ENCODE measurements at places on chromosomes 1 and 21.
A peak's percentile ranks its signal among the peaks of the same experiment; 100 is the strongest.

- DNase-seq = no peak
Observed at GRCh38 chr1:6294890-6295556, 34.1 kb upstream of the GPR153 start.

DNA sequence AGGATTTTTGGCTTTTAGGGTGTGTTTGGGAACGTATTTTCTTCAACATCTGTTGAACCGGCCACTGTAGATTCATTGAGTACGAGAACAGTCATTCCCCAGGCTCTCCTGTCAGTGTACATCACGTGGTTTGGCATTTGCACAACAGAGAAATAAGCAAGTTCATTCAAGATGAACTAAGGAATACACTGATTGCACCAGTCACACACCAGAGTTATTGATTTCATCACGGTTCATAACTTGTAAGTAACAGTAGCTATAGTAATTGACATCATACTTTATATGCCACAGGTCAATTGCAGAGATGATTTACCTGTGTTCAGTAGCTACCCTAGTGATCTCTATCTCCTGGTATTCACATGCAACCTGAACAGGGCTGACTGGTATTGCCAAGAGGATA is 90.7 kb upstream of the ETS2 start:
- DNase-seq = no peak

- DNase-seq = no peak
Observed at GRCh38 chr1:228079601-228080263, 2.8 kb upstream of the ARF1 start.

DNA sequence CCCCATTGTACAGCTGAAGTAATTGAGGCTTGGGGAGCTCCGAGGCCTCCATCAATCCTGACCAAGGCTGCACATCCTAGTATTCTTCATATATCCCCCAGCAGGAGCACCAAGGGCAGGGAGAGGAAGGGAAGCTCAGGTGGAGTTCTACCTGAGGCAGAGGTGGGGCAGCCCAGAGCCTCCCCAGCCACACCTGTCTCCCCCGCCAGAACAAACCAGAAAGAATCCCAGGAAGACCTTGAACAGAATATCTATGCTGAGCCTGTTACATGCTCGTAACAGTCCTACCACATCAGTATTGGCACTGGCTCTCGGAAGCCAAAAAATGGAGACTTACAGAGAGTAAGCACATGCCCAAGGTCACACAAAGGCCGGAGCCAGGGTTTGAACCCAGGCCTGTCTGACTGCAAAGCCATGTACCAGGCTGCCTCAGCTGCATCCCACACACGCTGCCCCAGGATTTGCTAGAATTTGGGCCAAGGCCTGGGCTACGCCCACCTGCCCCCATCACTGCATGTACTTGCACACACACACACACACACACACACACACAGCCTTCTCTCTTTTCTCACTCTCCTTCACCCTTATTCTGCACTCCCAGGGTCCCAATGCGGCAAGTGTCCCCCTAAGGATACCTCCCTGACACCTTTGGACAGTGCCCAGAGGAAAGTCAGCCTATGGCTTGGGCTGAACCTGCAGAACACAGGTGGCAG is 4.5 kb downstream of the E2F2 start:
- DNase-seq = no peak

DNA sequence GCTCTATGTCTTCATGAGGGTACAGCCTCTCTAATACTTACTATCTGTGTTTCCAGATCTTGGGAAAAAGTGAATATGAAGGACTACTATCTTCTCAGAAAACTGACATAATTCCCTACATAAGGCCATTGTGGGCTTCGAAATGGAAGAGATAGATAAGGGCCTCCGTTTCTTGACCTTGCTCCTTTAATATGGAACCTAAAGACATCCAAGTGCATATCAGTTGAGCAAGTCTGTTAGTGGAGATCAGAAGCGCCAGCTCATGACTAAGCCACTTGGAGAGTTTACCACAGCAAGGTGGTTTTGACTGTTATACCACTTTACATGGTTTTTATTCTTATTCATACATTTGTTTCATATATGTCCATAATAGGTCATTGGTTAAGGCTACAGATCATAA is 35.3 kb upstream of the FCER1A start:
- DNase-seq = no peak

DNA sequence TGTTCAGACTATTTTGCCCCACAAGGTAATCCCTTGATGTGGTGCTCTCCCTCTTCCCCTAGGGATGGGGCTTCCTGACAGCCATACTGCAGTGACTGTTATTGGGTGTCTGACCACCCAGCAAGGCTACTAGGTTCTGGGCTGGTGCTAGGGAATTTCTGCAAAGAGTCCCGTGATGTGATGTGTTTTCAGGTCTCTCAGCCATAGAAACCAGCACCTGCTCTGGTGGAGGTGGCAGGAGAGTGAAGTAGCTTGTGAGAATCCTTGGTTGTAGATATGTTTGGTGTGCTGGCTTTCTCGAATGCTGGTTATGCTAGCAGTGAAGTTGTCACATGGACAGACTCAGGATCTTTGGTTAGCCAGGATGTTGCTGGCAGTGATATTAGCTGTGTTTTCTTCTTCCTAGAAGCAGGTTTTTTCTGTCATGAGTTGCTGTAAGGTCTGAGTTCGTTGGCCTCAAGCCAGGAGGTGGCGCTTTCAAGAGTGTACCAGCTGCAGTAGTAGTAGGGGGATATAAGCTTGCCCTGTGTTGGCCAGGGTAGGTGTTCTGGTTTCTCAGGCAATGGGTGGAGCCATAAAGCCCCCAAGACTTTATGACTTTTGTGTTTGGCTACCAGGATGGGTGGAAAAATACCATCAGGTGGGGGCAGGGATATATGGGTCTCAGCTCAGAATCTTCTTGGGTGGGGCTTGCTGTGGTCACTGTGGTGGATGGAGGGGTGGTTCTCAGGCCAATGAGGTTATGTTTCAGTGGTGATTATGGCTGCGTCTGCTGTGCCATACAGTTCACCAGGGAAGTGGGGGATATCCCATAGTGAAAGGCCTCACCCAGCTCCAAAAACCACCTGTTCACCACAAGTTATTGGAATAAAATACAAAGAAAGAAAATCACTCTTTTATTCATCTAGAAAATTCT is 1112.3 kb downstream of the KCNT2 start:
- DNase-seq = no peak

- DNase-seq = no peak
Observed at GRCh38 chr1:203551550-203551949, 57.6 kb downstream of the OPTC start.

DNA sequence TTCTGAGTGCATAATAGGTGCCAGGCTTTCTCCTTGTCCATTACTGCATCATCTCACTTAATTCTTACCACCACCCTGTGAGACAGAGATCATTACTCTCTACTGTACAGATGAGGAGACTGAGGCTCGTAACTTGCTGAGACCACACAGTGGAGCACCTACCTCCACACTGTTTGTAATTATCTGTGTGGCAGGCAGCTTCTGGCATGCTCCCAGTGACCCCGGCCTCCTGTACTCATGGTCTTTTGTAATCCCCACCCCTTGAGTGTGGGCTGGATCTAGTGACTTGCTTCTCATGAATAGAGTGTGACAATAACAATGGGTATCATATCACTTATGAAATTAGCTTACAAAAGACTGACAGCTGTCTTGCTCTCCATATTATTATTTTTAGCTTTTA is 407.3 kb downstream of the MATN1 start:
- no peak for DNase-seq

DNA sequence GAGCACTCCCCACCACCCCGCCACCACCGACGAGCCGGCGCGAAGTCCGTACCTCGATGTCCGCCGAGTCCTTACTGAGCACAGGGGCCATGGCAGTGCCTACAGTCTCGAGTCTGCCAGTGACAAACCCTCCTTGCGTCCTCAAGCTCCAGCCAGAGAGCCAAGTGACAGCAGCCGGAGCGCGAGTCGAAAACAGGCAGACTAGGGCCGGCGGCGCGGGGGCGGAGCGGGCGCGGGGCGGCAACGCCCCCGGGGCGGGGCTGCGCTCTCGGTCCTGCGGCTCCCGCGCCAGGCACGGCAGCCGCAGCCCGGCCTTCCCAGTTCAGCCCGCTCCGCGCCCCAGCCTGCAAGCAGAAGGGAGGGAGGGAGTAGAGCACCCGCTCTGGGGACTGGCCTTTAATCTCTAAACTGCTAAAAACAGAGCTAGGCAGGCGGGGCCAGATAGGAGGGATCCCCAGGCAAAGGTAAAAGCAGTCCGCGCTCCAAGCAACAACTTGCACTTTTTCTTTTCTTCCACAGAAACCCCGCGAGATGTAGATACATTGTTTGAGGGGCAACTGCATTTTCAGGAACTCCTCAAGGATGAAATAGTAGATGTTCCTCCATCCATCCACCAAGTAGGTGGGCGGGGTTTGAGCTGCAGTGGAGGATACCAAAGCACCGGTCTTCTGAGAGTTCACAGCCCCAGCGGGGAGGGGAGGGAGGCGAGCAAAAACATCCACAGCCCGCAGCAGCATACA is at the start of gene DPYD:
Gene DPYD (minus strand): TSS at position 203 of the 740 bp plus-strand sequence. CDS start 112 bp downstream, at position 91.
- DNase-seq = peak; percentile 87

DNA sequence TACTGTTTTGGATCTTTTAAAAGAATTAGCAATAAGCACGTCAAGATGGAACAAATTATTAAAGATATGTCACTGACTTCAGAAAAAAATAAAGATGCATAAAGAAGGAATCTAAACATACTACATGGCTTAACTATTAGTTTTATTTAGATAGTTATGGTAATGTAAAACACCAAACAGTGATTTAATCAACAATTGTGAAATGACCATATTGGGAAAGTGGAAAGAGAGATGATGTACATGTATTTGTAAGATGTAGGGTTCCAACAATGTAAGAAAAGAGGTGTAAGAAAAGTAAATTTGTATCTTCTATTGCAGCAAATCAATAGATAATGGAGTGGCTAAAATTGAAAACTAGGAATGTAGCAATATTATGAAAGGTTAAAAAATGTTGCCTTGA is 6.4 kb upstream of the AIM2 start:
- no peak for DNase-seq

- no peak for DNase-seq
Observed at GRCh38 chr1:248824701-248825100, 1.0 kb downstream of the SH3BP5L start.

DNA sequence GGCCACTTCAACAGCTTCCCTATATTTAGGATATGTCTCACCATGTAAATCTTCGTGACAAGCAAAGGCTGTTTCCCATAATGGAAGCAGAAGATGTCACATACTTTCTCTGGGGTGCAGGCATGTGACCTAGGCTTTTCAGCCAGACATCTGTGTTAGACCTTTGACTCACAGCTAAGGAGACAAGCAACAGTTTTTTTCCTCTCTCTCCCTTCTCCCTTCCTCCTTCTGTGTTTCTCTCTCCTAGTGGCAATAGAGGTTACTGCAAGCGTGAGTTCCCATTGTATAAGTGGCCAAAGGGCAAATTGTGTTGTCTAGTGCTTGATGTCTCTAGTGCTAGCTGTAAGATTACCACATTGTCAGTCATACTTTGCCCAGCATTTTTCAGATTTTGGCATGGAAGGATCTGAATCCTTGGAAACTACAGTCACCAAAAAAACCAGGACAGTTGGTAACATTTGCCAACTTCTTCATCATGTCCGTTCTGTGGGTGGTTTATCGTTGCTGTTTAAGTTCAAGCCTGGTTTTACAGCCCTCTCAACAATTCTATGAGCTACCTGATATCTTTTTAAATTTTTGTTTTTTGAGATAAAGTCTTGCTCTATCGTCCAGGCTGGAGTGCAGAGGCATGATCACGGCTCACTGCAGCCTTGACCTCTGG is 44.4 kb upstream of the RABGAP1L start:
- peak; percentile 46 for DNase-seq

- DNase-seq = no peak
Observed at GRCh38 chr1:225815526-225816178, 5.7 kb downstream of the EPHX1 start.

DNA sequence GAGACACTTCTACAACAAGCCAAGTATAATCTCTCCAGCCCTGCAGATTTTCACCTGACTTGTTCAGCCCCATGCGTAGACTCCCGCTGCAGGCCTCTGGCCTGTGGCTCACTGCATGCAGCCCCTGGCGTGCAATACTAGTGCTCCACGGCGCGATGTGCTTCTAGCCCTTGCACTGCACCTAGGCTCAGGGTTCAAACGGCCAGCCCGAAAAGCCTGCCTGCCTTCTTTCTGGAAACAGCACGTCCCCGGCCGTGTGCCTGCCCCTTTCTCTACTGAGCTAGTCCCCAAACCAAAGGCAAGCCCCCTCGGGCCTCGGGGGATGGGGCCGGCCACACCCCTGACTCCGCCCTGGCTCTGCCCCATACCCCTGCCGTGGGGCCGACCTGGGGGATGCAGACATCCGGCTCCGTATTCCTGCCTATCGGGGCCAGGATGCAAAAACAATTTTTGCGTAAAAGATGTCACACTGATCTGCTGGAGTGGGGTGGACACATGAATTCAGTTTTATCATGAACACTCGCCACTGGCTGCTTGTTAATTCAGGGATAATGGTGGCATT is 26.3 kb upstream of the TRAPPC10 start:
- DNase-seq = no peak

GRCh38 chr1:983798-984475 is 2.0 kb upstream of the PERM1 start:
- DNase-seq = peak; percentile 74

- DNase-seq = no peak
Observed at GRCh38 chr1:44714532-44714931, 16.4 kb downstream of the RNU5D-1 start.

DNA sequence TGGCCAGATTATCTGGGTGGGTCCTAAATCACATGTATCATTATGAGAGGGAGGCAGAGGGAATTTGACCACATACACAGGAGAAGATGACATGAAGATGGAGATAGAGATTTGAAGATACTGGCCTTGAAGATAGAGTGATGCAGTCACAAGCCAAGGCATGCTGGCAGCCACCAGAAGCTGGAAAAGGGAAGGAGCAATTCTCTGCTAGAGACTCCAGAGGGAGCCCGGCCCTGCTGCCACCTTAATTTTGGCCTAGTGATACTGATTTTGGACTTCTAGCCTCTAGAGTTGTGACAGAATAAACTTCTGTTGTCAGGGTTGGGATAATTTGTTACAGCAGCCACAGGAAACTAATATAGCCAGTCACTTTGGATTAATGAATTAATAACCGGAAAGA is 2.2 kb upstream of the PRDM2 start:
- DNase-seq = no peak

- DNase-seq = no peak
Observed at GRCh38 chr21:32246571-32247140, 32.2 kb downstream of the MIS18A start.

- DNase-seq = no peak
Observed at GRCh38 chr21:31052489-31053142, 14.3 kb upstream of the KRTAP19-8 start.

- DNase-seq = no peak
Observed at GRCh38 chr1:37437087-37437486, 37.3 kb upstream of the ZC3H12A start.

- no peak for DNase-seq
Observed at GRCh38 chr1:8818325-8818775, 910 bp upstream of the RERE start.

GRCh38 chr1:14750490-14750889 is 152.0 kb downstream of the KAZN start:
- DNase-seq = no peak
